Activated CD8-positive, alpha-beta memory T cell treated with anti-CD3 and anti-CD28 coated beads for 36 hours (primary cell): ENCODE measurements at places on chromosomes 6 and 20. TPM values are rescaled to one million over a fixed set of nuclear protein-coding genes. Genes with fewer than 3 reads are reported as not detected.

The HUS1B gene
- 0.82 TPM for total RNA-seq

The KIF16B gene
- total RNA-seq, result 3.2 TPM

The FERMT1 gene
- 0.11 TPM for total RNA-seq

The PPIL6 gene
- 0.17 TPM for total RNA-seq

The LRP11 gene
- total RNA-seq, result 4.1 TPM

The SYNDIG1 gene
- not detected for total RNA-seq

The RAET1L gene
- not detected for total RNA-seq

The FOXA2 gene
- total RNA-seq, result not detected

The TINAG gene
- not detected for total RNA-seq

The CALHM5 gene
- total RNA-seq, result not detected

The STMND1 gene
- total RNA-seq, result not detected

The SLC26A8 gene
- not detected for total RNA-seq

The CALHM6 gene
- 5.3 TPM for total RNA-seq

The FNDC11 gene
- total RNA-seq, result 0.19 TPM

The SEMG1 gene
- not detected for total RNA-seq

The TMC2 gene
- not detected for total RNA-seq

The GTSF1L gene
- total RNA-seq, result not detected

The HCK gene
- not detected for total RNA-seq
